CD4-positive, alpha-beta memory T cell (primary cell): ENCODE measurements at places on chromosomes 16 and 17.

- DNase-seq: no peak
These were observed 171.3 kb downstream of the ABCA8 start for GRCh38 chr17:68783861-68784260.

GRCh38 chr16:81798311-81799137 is 19.4 kb downstream of the PLCG2 start:
- DNase-seq: no peak

DNA sequence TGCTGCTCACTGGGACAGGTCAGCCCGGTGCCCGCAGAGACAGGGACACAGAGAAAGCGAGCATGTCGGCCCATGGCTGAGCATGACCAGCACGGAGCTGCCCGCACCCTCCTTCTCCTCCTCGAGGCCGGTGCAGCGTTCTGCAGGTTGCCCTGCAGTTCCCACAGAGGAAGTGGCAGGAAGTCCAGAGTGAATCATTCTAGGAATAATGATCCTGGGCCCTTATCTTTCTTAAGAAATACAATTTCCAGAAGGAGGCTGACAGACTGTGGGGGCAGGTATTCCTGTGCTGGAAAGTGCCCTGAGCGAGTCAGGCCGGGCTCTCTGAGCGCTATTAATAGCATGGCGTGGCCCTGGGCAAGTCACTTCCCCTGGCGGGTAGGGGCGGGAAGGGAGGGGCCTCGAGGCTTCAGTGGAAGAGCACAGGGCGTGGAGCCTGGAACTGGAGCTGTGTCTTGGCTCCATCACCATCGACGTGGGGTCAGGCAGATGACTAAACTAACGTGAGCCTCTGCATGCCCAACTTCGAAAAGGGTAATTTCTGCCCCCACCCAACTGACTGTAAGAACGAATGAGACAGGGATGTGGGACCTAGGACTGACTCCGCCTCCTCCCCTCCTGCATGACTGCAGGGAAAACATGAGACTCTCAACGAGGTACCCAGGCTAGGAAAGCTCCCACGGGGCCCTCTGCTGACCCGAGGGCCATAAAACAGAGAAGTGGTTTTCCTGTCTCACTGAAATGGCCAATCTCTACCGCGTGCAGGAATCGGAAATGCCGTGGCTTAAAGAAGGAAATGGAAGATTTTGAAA is 9.8 kb downstream of the TMEM204 start:
- DNase-seq: peak; percentile 15

DNA sequence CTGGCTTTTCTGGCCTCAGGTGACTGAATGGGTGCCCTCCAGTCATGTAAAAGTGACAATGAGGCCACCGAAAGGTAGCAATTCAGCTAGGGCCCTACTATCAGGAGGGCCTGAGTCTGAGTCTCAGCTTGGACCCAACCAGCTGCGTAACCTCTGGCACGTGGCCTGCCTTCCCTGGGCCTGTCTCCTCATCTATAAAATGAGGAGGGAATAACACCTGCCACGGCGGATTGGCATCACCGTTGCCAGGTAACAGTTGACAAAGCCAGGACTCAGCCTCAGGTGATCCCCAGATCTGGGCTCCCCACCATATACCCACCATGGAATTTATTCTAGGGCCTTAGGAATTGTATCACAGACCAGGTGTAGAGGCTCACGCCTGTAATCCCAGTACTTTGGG is 217.1 kb downstream of the KATNIP start:
- no peak for DNase-seq

DNA sequence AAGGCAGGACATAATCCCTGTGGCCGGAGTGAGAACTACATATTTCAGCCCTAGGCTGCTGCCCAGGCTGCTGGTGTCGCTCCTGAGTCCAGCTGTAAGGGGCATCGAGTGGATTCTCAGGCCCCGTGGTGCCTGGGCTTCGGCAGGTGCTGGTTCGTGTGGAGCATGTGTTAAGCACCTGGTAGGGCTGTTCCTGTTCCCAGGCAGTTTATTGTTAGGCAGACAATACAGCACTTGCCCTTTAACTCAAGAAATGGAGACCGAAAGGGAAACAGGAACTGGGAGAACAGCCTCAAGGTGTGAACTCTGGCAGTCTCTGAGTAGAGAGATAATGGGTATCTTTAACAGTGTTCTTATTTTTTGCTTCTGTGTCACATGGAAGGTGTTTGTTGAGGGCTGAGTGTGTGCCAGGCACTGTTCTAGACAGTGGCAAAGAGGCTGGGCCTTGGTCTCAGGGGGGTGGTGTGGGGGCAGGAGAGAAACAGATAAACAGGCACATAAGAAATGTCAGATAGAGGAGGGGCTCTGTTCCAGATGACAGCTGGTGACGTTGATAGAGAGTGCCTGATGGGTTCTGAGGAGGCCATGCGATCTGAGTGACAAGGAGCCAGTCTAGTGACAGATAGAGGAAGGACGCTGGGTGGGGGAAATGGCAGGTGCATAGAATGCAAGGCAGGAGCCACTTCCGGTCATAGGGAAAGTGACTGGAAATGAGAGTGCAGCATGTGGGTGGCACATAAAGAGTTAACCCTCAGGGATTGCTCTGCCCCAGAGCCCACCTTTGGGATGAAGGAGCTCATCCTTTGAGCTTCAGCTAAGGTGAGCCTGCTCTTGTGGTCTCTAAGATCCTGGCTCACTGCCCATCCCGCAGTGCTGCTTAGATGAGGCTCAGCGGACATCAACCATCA is 33.8 kb downstream of the EPN2 start:
- no peak for DNase-seq

DNA sequence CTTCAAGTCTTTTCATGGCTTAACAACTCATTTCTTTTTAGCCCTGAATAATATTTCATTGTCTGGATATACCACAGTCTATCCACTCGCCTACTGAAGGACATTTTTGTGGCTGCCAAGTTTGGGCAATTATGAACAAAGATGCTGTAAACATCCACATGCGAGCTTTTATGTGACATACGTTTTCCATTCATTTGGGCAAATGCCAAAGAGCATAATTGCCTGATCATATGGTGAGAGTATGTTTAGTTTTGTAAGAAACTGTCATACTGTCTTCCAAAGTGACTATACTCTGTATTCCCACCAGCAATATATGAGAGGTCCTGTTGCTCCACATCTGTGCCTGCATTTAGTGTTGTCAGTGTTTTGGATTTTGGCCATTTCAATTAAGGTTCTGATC is 81.3 kb downstream of the ELAC2 start:
- no peak for DNase-seq

DNA sequence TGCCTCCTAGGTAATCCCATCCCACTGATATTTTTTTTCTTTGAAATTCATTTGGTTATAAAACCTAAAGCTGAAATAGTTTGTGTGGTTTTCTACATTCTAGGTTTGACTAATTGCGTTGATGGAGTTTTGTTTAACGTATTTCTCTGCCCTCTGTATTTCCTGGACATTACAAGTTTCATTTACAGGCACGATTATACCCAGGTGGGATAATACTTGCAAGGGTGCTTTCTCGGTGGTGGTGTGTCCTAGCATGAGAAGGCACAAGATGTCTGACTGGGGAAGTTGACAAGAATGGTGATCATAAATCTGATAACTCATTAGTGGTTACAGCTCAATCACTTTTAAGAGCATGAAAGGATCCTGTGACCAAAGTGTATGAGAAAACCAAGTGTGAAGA is 45.0 kb downstream of the DYNLRB2 start:
- DNase-seq: peak; percentile 2

- DNase-seq: no peak
These were observed 10.1 kb downstream of the RBFOX3 start for GRCh38 chr17:79600681-79601131.

- peak; percentile 72 for DNase-seq
These were observed at the start of gene ATP2A3 for GRCh38 chr17:3964203-3965117. Gene ATP2A3 (minus strand): TSS chr17:3964437. CDS start chr17:3964291, 146 bp downstream.

- DNase-seq: no peak
These were observed 22.6 kb upstream of the ANKFN1 start for GRCh38 chr17:56130631-56131030.

DNA sequence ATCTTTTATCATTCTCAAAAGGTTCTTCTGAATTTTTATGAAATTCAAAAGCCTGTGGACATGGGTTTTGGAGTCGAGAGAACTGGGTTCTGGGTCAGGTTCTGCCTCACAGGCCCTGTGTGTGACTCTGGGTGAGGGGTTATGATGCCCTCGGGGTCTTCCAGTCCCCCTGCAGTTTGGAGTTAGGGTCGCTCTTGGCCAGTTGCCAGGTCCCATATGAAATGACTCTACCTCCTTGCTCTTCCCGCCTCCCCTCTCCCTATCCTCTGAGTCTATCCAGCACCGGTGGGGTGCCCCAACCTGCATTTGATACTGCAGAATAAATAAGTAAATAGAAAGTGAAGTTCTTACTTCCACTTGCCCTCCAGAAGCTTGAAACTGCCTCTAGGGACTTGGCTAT is 54.1 kb downstream of the ZDHHC7 start:
- no peak for DNase-seq

DNA sequence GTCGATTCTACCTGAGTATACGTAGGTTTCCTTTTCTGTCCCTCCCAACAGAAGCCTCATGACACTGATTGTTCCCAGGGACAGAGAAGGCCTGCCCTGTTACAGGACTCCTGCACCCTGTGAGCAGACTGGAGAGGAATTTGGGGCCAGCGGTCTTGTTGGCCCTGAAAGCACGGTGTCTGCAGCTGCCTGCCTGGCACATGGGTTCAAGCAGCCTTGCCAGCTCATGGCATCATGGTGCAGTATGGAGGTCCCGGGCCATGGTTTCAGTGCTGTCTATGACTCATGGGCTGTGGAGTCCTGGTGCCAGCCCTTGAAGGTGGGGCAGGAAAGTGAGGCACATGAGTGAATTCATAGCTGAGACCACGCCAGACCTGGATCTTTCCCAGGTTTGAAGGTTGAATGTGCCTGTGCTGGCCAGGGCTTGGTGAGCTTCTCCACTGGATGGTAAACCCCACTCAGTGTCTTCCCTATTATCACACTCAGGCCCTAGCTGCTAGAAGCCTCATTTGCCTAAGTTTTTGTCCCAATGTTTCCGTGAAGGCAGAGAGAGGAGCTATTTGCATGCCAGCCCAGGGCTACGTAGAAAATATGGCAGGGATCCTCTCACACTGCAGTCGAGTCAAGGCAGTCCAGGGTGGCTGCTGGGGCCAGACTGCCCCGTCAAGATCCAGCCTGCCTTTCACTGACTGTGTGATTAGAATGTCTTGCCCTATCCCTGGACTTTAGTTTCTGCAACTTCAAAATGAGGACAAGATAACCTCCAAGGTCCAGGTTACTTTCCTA is 277.2 kb upstream of the CCL2 start:
- DNase-seq: no peak

DNA sequence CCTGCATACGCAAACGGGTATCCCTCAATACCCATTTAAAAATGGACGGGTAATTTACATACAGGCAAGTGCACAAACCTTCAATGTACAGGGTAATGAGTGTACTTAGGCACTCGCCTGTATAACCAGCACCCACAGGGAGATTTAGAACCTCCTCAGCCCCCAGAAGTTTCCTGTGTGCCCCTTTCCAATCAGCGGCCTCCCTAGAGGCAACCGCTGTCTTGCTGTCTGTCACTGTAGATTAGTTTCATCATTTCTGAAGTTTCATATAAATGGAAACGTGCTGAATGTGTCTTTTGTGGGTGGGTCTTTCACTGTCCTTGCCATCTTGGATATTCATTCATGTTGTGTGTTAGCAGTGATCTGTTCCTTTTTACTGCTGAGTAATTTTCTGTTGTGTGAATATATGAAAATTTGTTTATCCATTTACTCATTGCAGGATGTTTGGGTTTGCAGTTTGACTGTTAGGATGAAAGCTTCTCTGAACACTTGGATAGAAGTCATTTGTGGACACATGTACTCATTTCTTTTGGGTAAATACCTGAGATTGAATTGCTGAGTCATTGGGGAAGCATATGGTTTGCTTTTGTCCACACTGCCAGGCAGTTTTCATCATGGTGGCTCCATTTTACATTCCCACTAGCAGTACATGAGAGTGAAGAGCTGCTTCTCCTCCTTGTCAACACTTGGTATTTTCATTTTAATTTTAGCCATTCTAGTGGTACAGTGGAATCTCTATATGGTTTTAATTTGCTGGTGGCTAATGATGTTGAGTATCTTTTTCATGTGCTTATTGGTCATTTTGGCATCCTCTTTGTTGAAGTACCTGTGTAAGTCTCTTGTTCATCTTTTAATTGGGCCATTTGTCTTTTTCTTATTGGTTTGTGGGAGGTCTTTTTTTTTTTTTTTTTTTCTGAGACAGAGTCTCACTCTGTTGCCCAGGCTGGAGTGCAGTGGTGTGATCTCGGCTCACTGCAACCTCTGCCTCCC is 2.1 kb upstream of the ADCY7 start:
- DNase-seq: no peak

DNA sequence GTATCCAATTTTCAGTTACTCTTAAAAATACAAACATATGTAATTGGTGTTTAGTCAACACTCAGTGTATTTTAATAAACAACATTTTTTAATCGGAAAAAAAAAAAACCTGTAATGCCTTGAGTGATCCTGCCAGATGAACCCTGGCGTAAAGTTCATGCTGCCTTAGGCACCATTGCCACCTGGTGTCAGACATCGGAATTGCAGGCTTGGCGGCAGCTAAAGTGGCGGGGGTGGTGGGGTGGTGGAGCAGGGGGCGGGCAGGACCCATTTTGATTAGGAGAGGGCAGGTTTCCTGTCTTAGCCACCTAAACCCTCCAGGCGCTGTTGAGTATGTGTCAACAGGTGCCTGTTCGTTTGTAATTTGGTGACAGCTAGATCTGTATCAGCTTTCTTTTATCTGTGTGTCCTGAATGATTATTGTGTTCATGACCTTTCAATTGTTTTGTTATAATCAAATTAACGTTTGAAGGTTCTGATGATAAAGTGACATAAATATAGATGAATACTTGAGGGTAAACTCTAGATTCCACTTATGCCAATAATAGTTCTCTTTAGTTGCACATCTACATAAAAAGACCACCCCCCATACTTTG is 588.7 kb downstream of the CDH13 start:
- DNase-seq: peak; percentile 6

GRCh38 chr17:61168506-61168905 is 231.1 kb upstream of the TBX2 start:
- DNase-seq: no peak

GRCh38 chr16:19864566-19864965 is 20.1 kb downstream of the GPRC5B start:
- no peak for DNase-seq

GRCh38 chr17:13035420-13035819 is 17.6 kb upstream of the ELAC2 start:
- DNase-seq: no peak
